ENCODE measurements at places on chromosomes 1 and 21. TPM values are rescaled to one million over a fixed set of nuclear protein-coding genes. Genes with fewer than 3 reads are reported as not detected.

ARHGEF16 gene
- not detected for total RNA-seq

DNA sequence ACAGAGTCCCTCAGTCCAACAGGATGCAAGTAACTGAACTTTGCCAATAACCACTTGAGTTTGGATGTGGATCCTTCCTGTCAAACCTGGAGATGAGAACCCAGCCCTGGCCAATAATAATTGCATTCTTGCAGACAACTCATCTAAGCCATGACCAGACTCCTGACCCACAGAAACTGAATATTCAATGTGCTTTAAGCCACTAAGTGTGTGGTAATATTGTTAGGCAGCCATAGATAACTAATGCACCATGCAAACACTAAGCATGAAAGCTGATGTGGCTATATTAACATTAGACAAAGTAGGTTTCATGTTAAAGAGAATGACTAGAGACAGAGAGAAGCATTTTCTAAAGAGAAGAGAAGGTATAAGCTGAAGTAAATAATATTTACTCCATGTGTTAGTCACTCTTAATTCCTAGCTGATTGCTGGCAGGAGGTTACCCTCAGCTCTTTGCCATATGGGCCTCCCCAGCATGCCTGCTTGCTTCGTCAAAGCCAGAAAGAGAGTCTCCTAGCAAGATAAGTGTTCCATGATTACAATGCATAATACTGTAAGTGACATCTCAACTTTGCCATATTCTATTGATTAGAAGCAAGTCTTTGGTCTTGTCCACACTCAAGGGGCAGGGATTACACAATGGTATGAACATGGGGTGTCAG lies 276.4 kb upstream of the PLXNA2 start:
- DNase-seq = no peak

FCGR3A gene
- total RNA-seq = not detected

GRCh38 chr21:35206141-35207125 lies 157.3 kb upstream of the RUNX1 start:
- DNase-seq = no peak

DNA sequence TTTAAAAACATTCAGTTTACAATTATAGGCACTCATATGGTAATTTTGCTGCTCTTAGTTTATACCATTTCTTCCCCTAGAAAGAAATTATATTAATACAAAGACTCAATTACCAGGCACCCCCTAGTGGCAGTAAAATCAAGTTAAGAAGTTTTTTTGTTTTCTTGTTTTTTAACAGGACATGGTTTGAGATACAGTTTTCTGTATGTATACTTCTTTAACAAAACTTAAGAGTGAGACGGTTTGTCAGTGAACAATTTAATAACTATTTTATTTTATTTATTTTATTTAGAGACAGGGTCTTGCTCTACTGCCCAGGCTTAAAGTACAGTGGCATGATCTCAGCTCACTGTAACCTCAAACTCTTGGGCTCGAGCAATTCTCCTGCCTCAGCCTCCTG lies 224.6 kb downstream of the FAF1 start:
- DNase-seq = peak; percentile 57
